ENCODE measurements at places on chromosomes 5 and 9.

DNA sequence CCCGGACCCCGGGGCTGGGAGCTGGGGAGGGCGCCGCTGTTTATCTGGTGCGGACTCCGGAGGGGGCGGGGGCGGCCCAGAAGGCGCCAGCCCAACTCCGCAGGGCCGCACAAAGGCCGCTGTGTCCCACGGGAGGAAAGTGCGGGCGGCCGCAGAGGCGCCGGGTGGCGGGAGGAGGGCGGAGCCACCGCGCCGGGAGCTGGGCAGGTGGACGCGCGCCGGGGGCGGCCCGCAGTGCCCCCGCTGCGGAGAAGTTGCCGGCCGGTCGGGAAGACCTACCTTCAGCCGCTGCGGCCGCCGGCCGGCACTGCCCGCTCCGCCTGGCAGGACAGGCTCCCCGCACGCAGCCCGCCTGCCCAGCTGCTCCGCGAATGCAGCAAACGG lies 43.6 kb downstream of the NACC2 start:
- no peak for DNase-seq

- DNase-seq = no peak
Observed at GRCh38 chr5:95883185-95884016, 60.9 kb upstream of the GLRX start.

DNA sequence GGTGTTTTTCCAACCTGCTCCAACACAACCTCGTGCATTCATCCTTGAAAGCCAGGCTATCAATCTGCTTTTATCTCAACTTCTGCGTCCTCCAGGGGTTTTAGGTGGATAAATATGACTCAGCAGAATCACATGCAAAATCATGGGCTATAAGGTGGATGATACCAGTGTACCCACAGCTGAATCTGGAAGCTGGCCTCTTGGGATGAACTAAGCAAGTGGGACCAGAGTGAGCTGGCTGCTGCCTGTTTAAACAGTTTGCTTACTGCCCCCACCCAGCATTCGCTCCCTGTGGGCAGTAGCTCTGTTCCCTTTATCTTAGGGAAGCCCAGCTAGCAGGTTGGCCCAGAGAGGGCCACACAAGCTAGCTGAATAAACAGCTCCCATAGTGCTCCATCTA lies 194.0 kb downstream of the CRB2 start:
- no peak for DNase-seq

DNA sequence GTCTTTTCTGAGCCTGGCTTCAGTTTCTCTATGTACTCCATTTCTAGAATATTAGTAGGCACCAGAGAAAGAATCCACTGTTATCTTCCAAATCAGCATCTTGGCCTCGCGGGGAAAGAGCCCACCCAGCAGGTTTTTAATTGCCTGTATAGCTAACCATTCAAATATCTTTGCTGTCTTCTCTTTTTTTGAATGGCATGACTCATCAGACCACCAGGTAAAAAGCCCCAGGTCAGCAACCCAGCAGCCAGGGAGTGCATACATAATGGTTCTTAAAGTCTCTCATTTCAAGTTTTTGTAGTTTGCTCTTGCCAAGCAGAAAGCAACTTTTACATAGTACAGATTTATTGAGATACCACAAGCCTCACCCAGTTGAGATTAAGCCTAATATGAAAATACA lies 50.7 kb downstream of the TMEM167A start:
- DNase-seq = no peak

GRCh38 chr5:33764786-33765185 lies 127.0 kb downstream of the ADAMTS12 start:
- no peak for DNase-seq

DNA sequence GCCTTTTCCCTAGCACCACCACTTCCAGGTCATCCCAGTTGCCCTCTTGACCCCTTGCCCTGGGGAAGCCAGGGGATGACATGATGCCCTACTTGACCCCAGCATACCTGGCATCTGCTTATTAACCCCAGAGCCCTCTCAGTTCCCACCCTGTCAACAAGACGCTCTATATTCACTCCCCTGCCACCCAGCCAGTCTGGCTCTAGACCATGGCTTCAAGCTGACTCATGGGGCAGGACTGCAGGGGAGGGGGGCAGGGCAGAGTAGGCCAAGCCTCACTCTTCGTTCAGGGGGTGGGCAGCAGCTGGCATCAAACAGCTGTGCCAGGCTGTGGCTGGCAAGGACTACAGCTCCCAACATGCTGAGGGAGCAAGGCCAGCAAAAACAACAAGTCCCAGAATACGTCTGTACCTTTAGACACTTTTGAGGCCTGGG lies 5.3 kb downstream of the ATOSB start:
- no peak for DNase-seq

- no peak for DNase-seq
Observed at GRCh38 chr9:129235931-129236331, 57.9 kb upstream of the IER5L start.

DNA sequence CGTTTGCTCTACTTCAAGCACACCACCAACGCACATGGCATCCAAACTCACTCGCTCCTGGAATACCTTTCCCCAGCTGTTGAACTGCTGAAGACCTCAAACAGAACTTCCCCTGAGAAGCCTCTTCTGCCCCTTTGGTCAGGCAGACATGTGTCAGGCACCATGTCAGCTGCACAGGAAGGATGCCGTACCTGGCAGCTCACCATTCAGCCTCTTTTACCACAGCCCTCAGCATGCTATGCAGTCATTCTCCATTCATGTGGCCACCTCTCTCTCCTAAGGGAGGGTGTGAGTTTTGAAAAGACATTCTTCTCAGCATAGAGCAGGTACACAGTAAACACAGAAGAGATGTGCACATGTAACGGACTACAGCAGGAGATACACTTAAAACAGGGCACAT lies 14.2 kb downstream of the IL4 start:
- no peak for DNase-seq

GRCh38 chr5:131610198-131611063 lies 24.6 kb downstream of the RAPGEF6 start:
- DNase-seq = no peak

Measured in cerebellar nuclear complex (tissue), 1 donor.